ENCODE measurements at places on chromosomes 3 and 15. TPM values are rescaled to one million over a fixed set of nuclear protein-coding genes. Genes with fewer than 3 reads are reported as not detected.
A peak's percentile ranks its signal among the peaks of the same experiment; 100 is the strongest.

- no peak for DNase-seq
These were observed 9.5 kb upstream of the APBA2 start for GRCh38 chr15:28876131-28876844.

GRCh38 chr15:91953432-91953831 lies 99.9 kb downstream of the SLCO3A1 start:
- DNase-seq, result no peak

DNA sequence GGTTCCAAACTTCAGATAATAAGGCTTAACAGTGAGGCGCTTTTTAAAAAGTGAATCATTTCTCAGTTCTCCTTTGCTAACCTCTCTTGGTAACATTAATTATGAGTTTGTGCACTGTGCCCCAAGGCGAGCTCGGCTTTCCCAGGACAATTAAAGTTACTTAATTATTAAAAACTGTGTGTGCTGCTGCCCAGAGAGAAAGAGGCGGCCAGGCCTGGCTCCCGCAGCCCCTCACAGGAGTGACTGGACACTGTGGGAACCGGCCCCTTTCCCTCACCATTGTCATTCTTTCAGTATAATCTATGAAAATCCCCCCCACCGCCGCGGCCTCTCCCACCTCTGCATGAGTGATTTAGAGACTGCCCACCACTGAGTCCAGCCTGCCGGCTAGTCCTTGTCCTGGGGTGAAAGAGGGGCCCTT lies 43.1 kb upstream of the HES1 start:
- DNase-seq, result no peak

DNA sequence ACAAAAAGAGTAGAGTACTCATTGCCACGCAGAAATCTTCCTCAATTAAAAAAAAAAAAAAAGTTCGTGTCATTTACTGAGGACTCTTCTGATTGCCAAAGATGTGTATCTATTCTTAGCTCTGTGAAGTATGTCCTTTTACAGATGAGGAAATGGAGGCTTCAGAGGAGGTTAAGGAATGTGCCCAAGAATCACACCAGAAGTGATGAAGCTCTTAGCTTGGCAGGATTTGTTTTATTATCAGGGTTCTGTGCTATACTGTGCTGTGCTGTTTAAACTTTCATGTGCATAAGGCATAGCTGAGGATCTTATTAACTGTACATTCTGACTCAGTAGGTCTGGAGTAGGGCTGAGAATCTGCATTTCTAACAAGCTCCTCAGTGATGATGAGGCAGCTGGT lies 665.2 kb upstream of the ADAMTS9 start:
- no peak for DNase-seq

DNA sequence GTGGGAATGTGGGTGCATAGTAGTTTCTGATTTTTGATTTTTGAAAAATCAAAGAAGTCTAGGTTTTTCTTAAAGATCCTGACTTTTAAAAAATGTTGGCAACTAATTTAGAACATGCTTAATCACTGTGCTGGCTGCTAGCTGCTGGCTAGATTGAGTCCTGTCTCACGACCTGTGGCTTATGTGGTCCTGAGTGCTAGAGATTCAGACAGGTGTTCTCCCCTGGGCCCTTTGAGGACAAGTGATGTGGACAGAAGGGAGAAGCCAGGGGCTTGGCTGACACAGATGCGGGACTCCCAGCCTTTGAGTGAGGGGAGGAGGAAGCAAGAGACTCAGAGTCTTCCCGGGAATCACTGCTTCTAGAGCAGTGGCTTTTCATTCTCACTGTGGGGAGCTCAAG lies 47.5 kb downstream of the CORO2B start:
- peak; percentile 43 for DNase-seq

DNA sequence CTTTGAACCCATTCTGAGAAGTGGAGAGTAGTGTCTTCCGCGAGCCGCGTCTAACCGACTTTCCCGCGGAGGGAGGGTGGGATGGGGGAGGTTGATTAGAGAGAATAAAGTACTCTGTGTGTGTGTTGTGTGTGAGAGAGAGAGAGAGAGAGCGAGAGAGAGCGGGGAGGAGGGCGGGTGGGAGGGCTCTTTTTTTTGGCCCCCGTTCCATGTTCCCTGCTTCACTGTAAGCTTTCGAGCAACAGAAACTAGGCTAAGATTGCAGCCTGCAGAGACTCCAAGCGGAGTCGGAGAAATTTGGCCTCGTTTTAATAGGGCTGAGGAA lies 1.6 kb upstream of the MEIS2 start:
- peak; percentile 59 for DNase-seq

- DNase-seq, result peak; percentile 58
These were observed 48.1 kb upstream of the FRMD4B start for GRCh38 chr3:69433969-69434325.

DNA sequence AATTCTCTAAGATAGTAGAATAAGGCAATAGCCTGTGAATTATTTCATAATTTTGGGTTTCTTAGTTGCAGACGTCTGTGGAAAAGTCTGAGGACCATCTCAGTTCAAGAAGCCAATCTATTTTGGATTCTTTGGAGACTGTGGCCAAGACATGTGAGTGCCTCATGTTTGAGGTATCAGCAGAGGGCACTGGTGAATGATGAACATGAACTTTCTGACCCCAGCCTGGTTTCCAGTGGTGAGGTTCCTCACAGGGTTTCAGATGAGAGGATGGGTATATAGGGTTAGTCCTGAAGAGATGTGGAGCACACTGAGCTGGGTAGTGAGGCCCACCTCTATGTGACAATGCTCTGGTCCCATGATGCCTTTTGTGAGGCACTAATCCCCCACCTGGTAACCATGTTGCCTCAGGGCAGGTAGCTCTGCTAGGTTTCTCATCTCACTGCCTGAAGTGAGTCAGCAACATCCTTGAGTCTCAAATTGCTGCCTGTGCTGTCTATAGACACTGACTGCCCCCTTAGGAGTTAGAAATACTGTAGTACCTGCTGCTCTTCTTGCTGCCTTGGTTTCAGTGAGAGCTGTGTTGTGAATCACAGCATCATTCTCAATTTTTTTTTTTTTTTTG lies 32.3 kb downstream of the C3orf62 start:
- no peak for DNase-seq

DNA sequence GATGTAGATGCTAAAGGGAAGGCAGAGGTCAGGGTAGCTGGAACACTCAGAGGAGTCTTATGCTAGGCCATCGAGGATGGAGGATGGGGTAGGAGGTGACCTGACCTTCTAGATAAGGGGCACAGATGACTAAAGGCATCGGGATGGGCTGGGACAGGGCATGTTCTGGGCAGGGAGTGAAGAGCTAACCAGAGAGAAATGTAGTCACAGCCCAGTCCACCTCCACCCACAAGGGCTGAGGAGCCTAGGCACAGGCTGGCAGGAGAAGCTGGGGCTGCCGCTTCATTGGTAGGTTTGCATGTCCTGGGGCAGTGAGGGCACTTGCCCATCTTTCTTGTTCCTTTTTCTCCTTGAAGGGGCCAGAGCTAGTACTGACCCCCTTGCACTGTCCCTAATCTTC lies 12.6 kb downstream of the CLK3 start:
- no peak for DNase-seq

DNA sequence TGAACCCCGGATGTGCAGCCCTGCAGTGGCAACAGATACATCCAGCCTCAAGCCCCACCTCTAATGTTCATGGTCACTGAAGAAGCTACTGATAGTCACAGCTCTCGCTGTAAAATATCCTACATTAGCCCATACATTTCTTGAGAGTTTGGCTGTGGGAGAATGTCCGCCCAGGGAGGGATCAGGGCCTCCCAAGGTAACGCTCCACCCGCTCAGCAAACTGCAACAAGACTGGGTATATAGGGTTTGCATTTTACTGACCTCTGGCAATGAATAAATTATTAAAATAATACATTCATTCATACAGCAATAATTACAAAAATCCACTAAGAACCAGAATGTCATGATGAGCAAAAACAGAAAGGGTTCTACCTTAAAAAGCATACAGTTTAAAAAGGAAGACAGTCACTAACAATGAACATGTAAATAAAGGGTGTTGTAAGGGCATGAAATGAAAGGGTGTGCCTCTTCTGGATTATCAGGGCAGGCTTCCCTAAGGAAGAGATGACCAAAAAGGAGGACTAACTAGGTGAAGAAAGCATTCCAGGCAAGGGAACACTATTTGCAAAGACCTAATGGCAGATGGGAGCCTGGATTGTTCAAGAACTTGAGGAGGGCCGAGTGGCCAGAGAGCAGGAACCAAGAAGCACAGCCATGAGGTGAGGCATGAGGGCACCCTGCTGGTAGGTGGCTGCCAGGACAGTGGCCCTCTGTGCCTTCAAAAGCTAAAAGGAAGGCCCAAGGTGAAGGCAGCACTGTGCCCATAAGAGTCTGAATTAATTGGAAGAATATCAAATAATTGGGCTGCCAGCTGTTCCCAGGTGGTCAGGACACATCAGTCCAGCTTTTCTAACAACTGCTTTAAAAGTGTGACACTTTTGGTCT lies 28.1 kb upstream of the CTDSPL start:
- DNase-seq, result no peak

DNA sequence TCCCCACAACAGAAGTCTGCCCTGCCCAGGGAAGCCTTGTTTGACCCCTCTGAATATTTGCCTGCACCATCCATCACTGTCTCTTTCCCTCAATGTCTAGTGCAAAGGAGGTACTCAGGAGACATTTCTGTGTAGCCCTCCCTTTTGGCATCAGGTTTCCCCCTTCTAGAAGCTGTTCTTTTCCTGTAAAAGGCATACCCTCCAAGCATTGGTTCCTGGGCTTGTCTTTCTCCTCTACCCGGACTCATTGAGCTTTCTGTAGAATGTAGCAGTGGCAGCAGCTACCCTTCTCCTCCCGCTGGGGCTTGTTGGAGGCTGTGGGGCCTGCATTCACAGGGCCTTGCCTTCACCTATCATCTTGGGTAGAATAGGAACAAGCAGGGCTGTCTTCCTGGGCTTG lies 63.5 kb downstream of the CTDSPL start:
- DNase-seq, result no peak

DNA sequence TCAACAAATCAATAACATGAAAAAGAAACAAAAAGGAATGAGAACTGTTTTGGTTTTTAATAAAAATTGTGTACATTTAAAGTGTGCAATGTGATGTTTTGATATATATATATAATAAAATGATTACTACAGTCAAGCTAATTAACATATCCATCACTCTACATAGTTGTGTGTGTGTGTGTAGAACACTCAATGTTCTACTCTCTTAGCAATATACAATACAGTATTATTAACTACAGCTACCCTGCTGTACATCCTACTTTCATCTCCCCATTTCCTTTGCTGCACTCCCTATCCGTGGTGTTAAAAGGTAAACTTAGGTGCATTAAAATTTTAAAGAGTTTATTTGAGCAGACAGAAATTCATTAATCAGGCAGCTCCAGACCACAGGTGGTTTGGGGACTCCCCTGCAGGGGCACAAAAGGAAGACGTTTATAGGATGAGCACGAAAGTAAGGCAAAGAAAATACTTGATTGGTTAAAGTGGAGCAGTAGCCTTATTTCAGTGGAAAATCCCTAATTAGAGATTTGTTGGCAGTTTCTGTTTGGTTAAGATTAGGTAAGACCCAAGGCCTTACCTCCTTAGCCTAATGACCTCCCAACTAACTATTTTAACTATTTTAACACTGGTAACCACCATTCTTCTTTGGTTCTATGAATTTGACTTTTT lies 61.8 kb upstream of the SNRK start:
- DNase-seq, result no peak

DNA sequence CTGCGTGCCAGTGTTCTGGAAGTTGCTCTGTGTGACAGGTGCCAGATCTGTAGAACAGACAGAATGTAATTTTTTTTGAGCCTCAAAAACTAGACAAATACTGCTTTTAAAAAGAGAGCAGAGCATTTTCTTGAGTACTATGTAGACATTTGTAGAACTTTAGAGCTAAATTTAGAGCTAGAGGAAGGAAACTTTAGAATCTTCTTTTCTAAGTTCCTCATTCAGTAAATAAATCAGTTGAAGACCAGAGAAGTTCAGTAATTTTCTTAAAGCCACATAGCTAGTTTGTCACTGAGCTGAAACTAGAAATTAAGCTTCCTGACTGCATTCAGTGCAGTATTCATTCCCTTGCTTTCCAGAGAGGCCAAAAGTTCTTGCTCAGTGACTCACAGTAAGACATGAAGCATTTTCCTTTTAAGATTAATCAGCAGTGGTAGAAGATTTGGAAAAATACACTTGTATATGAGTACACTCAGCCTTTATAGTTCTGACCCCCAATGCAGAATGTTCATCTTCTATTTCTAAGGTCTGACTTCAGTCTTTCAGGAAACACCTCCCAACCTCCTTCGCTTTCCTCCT lies 83.6 kb upstream of the TSEN2 start:
- DNase-seq, result peak; percentile 76

DNA sequence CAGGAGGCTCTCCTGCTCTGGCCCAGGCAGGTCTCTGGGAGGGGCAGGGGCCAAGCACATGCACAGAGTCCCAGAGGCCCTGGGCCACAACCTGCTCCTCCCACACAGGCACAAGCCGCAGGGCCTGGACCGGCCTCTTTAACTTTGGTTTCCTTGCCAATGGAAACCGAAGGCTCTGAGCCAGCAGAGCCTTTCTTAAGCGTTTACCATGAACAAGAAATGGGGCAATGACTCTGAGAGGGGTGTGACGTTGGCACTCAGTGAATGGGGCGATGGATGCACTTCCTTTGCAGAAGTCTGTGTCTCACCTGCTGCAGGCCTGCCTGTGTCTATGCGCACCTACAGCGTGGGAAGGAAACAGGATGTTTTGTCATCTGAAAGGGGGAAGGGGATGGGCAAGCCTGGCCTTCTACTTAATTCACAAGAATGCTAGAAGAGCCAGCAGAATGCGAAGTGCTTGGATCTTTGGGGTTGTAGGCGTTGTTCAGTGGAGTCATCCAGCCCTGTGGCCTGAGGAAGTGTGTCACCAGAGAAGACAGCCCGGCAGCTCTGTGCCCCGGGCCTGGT lies 41.8 kb downstream of the IFT122 start:
- DNase-seq, result no peak

DNA sequence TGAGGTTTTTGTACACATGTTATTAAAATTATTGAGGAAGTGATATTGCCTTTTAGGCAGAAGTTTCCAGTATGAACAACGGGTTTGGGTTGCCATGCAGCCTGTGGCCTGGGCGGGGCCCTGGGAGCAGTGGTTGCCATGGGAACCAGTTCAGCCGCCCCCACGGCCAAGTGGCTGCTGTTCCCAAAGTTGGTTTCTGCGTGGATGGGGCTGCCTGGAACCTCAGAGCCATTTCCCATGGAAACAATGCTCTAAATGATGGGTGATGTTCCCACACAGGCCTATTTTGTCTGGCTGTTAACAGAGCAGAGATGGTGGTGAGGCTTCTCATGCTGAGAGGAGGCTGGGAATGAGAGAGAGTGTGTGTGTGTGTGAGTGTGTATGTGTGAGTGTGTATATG lies 19.5 kb downstream of the MRAS start:
- DNase-seq, result peak; percentile 36

- DNase-seq, result peak; percentile 28
These were observed 69.4 kb downstream of the TFRC start for GRCh38 chr3:196012481-196012880.

GRCh38 chr15:97600190-97600589 lies 360.3 kb upstream of the ARRDC4 start:
- no peak for DNase-seq

TMEM212 gene
- not detected for total RNA-seq

GP5 gene
- total RNA-seq, result 0.06 TPM

SSUH2 gene
- total RNA-seq, result not detected

MAP1A gene
- total RNA-seq, result 61.2 TPM

IQCH gene
- total RNA-seq, result 4.8 TPM

CFAP20DC gene
- total RNA-seq, result 8.2 TPM

LYZL4 gene
- not detected for total RNA-seq

XIRP1 gene
- total RNA-seq, result 4.1 TPM

CP gene
- total RNA-seq, result 0.06 TPM

BBX gene
- 50.9 TPM for total RNA-seq
